ENCODE measurements at places on chromosomes 1 and 21. TPM values are rescaled to one million over a fixed set of nuclear protein-coding genes. Genes with fewer than 3 reads are reported as not detected.

DNA sequence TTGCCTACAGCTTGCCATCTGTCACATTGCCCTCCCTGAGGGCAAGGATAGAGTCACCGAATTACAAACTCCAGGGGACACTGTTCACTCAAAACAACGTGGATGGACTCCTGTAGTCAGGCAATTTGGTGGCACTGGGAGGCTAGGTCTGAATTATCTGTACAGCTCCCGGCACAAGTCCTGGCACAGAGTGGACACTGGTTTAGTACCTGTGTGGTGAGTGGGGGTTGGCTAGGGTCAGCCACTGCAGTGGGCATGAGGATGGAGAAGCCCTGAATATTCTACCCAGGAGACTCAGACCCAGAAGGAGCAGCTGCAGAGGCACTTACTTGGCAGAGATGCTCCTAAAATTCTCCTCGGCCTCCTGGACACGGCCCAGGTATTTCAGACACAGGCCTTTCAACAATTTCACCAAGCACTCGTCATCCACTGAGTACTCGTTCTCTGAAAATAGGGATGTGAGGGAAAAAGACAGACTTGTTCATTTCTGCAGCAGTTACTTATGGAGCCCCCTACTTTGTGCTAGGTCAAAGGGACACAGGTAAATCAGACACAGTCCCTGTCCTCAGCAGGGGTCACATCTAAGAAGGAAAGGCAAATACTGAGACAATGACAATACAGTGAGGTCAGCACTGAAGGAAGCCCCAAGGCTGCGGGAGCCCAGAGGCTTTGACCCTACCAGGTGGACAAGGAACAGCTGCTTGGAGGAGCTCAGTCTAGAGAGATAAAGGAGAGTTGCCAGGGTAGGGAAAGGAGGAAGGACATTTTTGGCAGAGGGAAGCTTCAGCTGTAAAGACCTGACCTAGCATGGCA, 40.5 kb downstream of the TTC39A start:
- DNase-seq, result peak; percentile 32

- DNase-seq, result no peak
These were observed 1.1 kb downstream of the MGST3 start for GRCh38 chr1:165632152-165632469.

GRCh38 chr21:26945916-26946675, 20.8 kb downstream of the ADAMTS5 start:
- no peak for DNase-seq

GRCh38 chr1:164495905-164496304, 63.1 kb upstream of the PBX1 start:
- no peak for DNase-seq

GRCh38 chr1:209844695-209845407, 17.1 kb downstream of the UTP25 start:
- DNase-seq, result no peak

DNA sequence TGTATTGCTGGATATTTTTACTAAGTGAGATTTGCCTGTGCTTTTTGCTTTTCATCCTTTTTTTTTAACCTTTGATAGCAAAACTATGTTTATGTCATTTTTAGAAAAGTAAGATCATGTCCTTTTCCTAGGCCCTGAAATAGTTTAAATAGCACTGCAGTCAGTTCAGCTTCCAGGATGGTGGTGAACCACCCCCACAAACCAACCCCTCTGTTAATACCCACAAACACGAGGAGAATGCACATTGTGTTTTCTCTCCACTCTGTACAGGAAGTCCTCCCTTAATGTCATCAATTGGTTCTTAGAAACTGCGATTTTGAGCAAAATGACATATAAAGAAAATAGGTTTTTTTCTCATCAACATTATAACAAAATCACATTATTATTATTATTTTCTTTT, 117.7 kb upstream of the DSCAM start:
- DNase-seq, result no peak

GRCh38 chr1:234289538-234290305, 83.5 kb upstream of the COA6 start:
- no peak for DNase-seq

GRCh38 chr1:166141969-166142368, 24.8 kb downstream of the FAM78B start:
- DNase-seq, result no peak

DNA sequence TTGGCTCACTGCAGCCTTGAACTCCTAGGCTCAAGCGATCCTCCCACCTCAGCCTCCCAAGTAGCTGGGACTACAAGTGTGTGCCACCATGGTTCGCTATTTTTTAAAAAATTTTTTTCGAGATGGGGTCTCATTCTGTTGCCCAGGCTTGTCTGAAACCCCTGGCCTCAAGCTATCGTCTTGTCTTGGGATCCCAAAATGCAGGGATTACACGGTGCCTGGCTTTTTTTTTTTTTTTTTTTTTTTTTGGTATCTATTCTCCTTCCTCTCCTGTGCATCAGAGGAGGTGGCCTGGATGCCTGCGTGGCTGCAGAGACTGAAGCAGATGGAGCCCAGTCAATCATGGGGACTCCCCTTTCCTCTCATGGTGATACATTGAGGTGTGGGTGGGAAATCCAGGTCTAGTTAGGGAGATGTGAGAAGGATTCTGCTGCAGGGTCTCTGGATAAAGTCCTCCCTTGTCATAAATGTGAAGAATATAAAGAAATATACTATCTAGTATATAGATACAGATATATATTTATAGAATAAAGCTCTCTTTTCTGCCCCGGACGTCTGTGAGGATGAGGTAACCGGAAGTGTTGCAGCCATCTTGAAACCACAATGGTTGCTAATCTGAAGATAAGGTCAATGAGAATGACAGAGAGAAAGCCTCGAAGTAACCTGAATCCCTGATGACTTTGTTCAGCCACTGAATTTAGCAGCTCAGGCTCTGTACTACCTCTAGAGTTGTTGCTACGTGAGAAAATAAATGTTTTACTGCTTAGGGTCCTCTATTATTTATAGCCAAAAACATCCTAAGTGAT, 19.5 kb upstream of the RGSL1 start:
- DNase-seq, result no peak

GRCh38 chr1:183886853-183887252, 81.9 kb downstream of the RGL1 start:
- no peak for DNase-seq

DNA sequence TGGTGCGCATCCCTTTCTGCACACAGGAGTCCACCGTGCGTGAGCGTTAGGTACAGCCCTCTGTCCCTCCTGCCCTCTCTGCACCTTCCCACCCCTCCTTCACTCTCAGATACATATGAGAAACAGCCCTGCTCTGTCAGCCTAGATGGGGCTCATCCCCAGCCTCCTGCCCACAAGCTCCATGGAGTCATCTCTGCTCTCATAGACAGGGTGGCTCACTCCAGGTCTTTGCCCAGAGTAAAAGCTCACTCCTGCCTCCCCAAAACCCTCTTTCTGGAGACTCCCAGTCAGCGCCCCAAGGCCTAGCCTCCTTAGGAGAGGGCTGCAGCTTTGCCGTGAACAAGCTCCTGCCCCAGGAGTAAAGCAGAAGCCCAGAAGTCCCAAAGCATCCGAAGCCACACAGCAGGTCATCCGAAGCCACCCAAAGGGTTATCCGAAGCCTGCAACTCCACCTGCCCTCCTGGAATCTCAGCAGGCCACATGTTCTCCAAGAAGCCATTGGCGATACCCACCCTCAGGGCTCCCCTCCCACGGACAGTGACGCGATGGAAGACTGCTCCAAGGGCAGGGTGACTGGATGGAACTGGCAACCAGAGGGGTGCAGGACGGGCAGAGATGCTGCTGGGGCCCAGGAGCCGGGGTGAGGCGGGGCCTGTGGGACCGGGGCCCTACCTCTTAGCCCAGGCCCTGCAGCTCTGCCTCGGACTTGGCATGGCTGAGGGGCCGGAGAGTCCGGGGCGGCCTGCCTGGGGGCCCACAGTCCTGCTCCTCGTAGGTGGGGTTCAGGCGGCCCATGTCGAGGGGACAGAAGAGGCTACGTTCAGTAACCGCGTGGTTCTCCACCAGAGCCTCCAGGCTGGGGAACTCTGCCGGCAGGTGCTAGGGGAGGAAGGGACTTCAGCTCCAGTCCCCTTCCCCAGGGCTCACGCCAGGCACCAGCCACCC, 3.6 kb upstream of the KIF17 start:
- DNase-seq, result peak; percentile 57

DNA sequence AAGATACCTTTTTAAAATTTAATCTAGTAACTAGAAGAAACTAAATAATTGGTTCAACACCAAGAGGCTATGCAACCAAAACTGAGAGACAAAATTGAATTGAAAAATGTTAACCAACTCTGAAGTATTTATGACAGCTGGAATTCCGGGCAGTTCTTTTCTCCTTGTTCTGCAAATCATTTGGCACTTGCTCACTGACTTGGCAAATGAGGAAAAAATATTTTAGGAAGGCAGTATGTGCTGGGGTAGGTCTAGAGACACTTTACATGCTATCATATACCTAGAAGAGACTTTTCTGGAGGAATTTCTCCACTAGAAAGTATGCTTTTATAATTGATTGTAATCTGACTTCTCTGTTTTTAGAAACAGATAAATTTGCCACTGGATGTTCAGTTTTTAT, 22.1 kb upstream of the SH3D21 start:
- DNase-seq, result no peak

DNA sequence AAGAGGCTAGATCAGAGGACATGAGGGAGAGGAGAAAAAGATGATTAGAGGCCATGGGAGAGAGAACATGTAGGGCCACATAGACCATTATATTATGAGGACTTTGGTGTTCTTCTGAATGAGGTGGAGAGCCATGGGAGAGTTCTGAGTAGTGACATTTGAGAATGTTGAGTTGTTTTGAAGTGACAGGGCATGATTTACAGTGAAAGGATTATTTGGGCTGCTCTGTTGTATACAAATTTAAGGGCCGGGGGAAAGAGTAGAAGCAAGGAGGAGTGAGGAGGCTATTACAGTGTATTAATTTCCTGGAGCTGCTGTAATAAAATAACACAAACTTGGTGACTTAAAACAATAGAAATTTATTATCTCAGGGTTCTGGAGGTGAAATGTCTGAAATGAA, 102.5 kb upstream of the RGS4 start:
- no peak for DNase-seq

DNA sequence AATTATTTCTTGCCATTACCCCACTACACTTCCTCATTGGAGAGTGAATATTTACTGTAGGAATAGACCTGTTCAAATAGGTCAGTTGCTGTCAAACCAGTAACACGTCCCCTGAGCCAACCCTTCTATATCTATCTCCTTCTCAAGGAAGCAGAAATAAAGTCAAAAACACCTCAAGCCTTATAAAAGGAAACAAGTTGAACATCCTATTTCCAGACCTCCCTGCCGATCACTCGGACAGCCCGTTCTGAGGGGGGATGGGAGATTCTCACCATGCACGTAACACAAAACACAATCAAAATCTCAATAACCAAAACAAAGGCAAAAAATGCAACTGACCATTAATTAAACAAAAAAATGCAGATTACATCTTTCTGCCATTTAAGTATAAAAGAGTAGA, 121.5 kb upstream of the KRTAP19-8 start:
- DNase-seq, result no peak

GRCh38 chr21:44337941-44338895, 972 bp downstream of the CFAP410 start:
- peak; percentile 80 for DNase-seq

GRCh38 chr1:10735563-10736305, 60.7 kb downstream of the CASZ1 start:
- DNase-seq, result no peak

DNA sequence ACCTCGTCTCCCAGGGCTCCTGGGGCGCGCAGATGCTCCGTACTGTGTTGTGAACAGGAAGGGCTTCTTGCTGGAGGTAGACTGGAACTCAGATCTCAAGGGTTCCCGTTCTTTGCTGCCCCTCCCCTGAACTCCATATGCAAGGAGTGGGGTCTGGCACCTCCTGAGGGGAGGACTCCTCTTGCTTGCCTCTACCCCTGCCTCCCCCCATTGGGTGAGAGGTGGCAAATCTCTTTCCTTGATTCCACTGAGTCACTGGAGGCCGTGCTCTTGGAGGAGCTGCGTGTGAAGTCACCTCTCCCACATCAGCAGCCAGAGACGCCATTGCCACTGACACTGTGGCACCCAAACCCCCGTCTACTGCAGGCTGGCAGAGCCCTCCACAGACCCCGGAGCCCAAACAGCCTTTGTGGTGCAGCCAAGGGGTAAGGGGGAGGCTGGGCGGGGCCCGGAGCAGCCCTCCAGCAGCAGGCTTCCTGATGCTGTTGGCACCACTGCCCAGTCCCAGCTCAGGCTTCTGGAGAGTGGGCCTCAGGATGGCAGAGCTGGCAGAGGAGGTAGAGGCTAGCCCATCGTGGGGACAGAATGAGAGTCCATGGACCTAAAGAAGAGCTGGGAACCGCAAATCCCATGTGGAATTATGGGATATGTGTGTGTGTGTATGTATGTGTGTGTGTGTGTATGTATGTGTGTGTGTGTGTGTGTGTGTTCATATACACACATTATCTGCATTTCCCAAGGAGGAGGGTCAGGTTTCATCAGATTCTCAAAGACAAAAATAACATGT, 104.9 kb upstream of the RUNX3 start:
- no peak for DNase-seq

ADAM30 gene
- not detected for total RNA-seq

AMY1B gene
- 4.1 TPM for total RNA-seq

SLC22A15 gene
- total RNA-seq, result 25.7 TPM

PMF1 gene
- 47.4 TPM for total RNA-seq

TFB2M gene
- total RNA-seq, result 9.4 TPM
